Tibial artery (tissue), 4 donors: ENCODE measurements at places on chromosomes 2 and 18.

- H3K36me3 ChIP-seq = no peaks in the 10 kb centered on the region
- no peak overlapping the region for H3K4me3 ChIP-seq
- peak overlapping the region; percentile 83 for H3K27ac ChIP-seq
Measured at GRCh38 chr2:85997017-85997970, 108.4 kb downstream of the POLR1A start.

- H3K4me1 ChIP-seq = no peaks in the 10 kb centered on the region
- no peak for DNase-seq
- H3K4me3 ChIP-seq = no peak overlapping the region
- H3K36me3 ChIP-seq = no peaks in the 10 kb centered on the region
Measured at GRCh38 chr2:145931781-145932395, 1412.0 kb upstream of the ZEB2 start.

GRCh38 chr2:241034490-241035141, 36.2 kb downstream of the SNED1 start:
- H3K36me3 ChIP-seq = peaks cover 50% of the 10 kb centered on the region
- no peak overlapping the region for H3K4me3 ChIP-seq
- no peak overlapping the region for H3K27ac ChIP-seq
- H3K4me1 ChIP-seq = peaks cover 18% of the 10 kb centered on the region
- H3K27me3 ChIP-seq = peaks cover 21% of the 10 kb centered on the region
- DNase-seq = no peak

DNA sequence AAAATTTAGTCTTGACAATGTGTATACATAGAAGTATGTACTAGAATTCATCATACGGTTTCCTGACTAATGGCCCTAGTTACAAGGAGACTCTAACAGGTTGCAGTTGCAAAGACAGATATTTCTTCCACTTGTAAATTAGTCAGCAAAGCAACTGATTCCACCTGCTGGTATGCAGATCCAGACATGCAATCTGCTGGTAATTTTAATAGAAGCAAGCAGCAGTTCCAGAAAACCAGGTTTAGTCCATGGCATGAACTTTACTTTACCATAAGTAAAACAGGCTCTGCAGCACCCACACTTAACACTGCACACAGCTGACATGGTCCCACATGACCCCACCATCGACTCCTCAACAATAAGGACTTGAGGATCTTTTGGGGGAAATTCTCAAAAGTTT, 110.9 kb upstream of the SP3 start:
- H3K36me3 ChIP-seq = peaks cover 6% of the 10 kb centered on the region
- DNase-seq = no peak
- H3K27me3 ChIP-seq = no peaks in the 10 kb centered on the region
- no peak overlapping the region for H3K27ac ChIP-seq
- no peak overlapping the region for H3K4me3 ChIP-seq

DNA sequence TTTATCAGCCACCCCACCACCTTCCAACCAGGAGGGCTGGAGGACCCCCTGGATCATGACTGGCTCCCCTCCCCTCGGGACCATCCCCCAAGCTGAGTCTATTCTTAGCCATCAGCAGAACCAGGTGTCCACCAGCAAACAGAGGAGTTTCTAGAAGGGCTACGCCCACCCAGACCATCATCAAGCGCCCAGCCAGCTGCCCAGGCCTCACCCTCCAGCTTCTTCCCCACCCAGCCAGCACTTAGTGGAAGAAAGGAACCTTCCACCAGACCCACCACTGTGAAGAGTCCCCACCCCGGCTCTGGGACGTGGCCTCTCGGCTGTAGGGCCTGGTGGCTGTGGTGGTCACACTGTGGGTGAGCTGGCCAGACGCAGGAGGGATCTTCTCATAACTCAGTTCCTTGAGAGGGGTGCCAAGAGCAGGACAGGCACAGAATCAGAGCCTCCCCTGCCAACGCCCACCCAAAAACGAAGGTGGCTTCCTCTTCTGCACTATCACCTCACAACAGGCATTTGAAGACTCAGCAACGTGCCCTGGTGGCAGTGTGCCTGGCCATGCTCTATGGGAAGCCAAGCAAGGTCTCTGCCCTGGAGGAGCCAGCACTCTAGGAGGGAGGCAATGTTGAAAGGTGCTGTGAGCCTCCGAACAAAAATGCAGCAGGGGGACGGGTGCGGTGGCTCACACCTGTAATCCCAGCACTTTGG, 19.0 kb downstream of the BIN1 start:
- H3K4me3 ChIP-seq = no peak overlapping the region
- peaks cover 31% of the 10 kb centered on the region for H3K4me1 ChIP-seq
- H3K27me3 ChIP-seq = no peaks in the 10 kb centered on the region
- H3K36me3 ChIP-seq = no peaks in the 10 kb centered on the region
- peak overlapping the region; percentile 23 for H3K27ac ChIP-seq

DNA sequence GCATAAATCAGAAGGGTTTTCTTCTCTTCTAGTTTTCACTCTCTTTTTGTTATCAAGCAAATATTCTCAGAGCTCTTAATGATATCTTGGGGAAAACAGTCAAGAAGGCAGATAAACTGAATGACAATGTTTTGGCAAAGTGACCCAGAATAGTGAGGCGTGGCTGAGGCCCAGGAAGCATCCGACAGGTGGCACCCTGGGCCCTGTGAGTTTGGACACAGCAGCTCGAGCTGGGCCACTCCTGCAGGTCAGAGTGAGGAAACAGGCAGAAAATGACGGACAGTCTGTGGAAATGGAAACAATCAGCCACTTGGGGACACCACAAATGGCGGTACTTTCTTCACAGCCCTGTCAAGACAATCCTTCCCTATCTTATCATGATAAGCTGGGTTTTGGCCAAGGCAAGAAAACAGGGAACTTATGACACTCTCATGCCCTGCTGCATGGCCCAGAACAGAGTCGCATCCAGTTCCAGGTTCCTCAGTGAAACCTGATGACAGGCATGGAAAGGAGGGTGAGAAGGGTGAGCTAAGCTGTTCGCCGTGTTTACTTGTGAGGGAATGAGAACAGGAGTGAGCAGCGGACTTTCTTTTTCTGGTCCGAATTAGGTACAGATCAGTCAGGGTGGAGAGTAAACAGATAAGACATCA, 32.1 kb downstream of the MRPL44 start:
- DNase-seq = no peak
- no peaks in the 10 kb centered on the region for H3K36me3 ChIP-seq
- no peaks in the 10 kb centered on the region for H3K27me3 ChIP-seq
- no peaks in the 10 kb centered on the region for H3K4me1 ChIP-seq

GRCh38 chr2:25955869-25956535, 26.3 kb downstream of the KIF3C start:
- H3K4me1 ChIP-seq = no peaks in the 10 kb centered on the region
- no peaks in the 10 kb centered on the region for H3K27me3 ChIP-seq
- no peak for DNase-seq

DNA sequence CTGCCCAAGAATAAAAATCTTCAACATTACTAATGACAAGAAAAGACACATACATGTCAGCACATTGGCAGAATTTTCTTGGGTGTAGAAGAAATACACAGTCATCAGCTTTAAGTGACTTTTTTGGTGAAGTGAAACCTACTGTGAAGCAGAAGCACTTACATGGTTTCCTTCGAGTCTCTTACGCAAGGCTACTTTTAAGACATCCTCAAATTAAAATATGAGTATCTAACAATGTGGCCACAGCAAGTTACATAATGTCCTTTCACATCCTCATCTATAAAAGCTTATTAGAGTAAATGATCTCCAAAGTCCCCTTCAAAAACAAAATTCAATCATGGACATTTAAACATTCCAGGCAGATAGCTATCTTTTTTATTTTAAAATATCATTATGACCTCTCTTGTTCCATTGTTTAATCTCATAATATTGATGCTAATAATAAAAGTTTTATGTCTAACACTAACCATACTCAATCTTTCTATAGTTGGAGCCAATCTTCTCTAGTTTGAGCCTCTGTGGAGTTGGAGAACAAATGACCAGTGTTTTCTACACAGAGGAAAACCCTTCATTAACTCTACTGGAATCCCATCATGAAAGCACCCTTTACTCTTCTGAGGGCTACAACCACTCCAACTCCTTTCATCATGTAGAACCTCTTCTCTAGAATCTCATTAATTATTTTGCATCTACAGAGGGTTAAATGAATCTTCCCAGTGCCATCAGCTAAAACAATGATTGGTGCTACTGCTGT, 182.2 kb upstream of the ZFP36L2 start:
- no peaks in the 10 kb centered on the region for H3K4me1 ChIP-seq
- no peaks in the 10 kb centered on the region for H3K36me3 ChIP-seq
- no peak overlapping the region for H3K27ac ChIP-seq
- no peak overlapping the region for H3K4me3 ChIP-seq
- H3K27me3 ChIP-seq = no peaks in the 10 kb centered on the region

DNA sequence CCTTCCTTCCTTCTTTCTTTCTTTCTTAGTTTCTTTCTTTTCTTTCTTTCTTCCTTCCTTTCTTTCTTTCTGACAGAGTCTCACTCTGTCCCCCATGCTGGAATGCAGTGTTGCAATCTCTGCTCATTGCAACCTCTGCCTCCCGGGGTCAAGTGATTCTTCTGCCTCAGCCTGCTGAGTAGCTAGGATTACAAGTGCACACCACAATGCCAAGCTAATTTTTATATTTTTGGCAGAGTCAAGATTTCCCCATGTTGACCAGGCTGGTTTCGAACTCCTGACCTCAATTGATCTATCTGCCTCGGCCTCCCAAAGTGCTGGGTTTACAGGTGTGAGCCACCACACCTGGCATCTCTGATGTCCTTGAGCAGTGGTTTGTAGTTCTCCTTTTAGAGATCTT, 48.5 kb downstream of the IL1R2 start:
- no peak overlapping the region for H3K4me3 ChIP-seq
- DNase-seq = no peak
- no peaks in the 10 kb centered on the region for H3K27me3 ChIP-seq
- peaks cover 50% of the 10 kb centered on the region for H3K4me1 ChIP-seq
- no peak overlapping the region for H3K27ac ChIP-seq

DNA sequence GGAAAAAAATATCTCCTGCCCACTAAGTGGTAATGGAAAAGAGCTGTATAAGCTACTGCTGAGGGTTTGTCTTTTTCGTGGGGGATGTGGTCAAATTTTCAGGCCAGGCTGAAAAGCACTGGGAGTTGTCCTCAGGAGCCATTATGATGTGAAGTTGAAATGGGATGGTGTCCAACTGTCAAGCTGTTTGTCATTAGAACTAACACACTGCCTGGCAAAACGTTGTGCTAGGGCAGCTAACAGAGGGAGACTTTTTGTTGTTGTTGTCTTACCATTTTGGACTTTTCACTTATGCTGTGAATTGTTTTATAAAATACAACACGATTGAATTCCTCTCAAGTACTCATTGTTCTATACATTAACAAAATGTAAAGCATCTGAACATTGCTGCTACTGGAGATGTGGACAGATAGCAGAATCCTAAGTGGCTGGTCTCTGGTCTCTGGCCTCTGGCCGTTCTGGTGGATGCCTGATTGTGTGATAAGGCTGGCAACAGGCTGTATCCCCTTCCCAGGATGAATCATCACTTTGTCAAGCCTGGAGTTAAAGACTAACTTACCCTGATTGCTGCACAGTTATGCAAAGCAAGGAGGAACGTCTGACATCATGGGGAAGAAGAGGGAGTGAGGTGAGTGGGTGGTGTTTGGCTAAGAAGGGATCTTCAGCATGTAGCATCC, 2.3 kb downstream of the MYO1B start:
- H3K27ac ChIP-seq = peak overlapping the region; percentile 80
- peaks cover 19% of the 10 kb centered on the region for H3K4me1 ChIP-seq
- H3K36me3 ChIP-seq = no peaks in the 10 kb centered on the region
- no peak for DNase-seq

GRCh38 chr2:120220756-120221155, 2.4 kb downstream of the TMEM185B start:
- no peaks in the 10 kb centered on the region for H3K27me3 ChIP-seq
- peaks cover 10% of the 10 kb centered on the region for H3K36me3 ChIP-seq
- peaks cover 29% of the 10 kb centered on the region for H3K4me1 ChIP-seq
- no peak overlapping the region for H3K27ac ChIP-seq

DNA sequence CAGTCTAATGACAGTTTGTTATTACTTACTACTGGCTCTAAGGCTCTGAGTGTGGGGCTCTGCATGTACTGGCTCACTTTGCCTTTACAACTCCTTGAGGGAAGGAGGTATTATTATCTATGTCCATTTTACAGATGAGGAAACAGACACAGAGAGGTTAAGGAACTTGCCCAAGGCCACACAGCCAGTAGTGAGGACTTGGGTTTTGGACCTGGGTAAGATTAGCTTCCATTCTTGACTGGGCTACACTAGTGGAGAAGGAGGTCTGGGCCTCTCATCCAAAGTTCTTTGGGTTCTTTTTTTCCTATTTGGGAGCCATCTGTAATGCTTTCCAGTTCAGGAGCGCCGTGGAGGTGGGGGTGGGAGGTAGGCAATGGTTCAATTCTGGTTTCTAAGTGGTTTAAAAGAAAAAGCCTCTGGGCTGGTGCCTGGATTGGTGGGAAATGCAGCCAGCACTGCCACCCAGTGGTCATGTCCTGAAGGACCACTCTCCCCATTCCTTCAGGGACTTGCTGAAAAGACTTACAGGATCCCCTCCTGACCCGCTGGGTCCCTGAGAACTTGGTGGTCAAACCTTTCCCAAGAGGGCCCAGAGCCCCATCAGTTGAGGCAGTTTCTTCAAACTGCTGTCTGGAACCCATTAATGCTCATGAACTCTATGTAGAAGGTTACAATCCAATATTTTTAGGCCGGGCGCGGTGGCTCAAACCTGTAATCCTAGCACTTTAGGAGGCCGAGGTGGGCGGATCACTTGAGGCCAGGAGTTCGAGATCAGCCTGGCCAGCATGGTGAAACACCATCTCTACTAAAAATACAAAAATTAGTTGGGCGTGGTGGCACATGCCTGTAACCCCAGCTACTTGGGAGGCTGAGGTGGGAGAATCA, 38.6 kb upstream of the NOTO start:
- H3K36me3 ChIP-seq = no peaks in the 10 kb centered on the region
- no peak overlapping the region for H3K27ac ChIP-seq
- no peaks in the 10 kb centered on the region for H3K4me1 ChIP-seq
- DNase-seq = peak; percentile 61
- no peak overlapping the region for H3K4me3 ChIP-seq

DNA sequence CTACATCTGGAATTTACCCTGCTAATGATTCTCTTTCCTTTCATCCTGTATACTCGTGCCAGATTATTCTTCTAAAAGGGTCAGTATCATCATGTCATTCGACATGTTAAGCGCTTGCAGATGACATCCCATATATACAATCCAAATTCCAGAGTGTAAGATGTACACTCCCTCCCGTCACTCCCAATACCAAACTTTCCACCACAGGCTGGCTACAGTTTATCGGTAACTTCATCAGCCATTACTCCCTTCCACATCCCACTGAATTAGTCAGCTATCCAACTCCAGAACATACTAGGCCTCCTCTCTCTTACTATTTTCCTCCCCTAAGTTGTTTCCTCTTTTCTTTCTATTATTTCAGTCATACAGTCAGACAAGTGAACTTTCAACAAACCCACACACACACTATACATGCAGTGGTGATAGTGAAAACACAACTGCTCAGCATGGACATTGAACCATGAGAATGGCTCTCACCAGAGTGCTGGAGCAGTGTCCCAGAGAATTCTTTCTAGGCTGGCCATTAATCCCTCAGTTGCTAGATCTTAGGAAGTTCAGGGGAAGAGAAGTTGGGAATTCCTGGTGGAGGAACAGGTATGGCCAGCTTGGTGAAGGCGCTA, 10.6 kb upstream of the NMI start:
- no peak for DNase-seq
- H3K27me3 ChIP-seq = no peaks in the 10 kb centered on the region
- no peak overlapping the region for H3K4me3 ChIP-seq
- H3K36me3 ChIP-seq = no peaks in the 10 kb centered on the region
- H3K4me1 ChIP-seq = no peaks in the 10 kb centered on the region

GRCh38 chr2:36168115-36168514, 187.5 kb upstream of the CRIM1 start:
- H3K27me3 ChIP-seq = no peaks in the 10 kb centered on the region
- H3K27ac ChIP-seq = no peak overlapping the region
- H3K4me1 ChIP-seq = no peaks in the 10 kb centered on the region
- H3K36me3 ChIP-seq = no peaks in the 10 kb centered on the region
- no peak overlapping the region for H3K4me3 ChIP-seq

GRCh38 chr2:65885266-65885665, 452.9 kb upstream of the SPRED2 start:
- H3K4me3 ChIP-seq = no peak overlapping the region
- no peak overlapping the region for H3K27ac ChIP-seq
- DNase-seq = no peak
- H3K4me1 ChIP-seq = no peaks in the 10 kb centered on the region
